Iris pigment epithelial cell (primary cell): ENCODE measurements at places on chromosomes 13 and 19.

DNA sequence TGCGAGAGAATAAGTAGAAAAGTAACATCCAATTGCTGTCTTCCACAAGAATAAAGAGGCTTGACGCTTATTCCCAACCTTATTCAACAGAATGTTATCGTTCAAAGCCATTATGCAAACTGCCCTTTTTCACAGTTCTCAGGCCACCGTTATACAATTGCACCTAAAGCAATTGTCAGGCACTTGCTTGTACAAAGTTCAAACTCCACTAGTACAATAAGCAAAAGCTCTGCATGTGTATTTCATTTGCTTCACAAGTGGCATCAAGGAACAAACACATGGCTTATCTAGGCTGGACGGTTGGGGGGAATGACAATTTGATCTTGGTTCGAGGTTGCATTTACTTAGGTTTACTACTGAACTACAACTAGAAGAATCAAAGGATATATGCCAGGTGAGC, 815.6 kb downstream of the EFNB2 start:
- DNase-seq: no peak

GRCh38 chr19:50712833-50713232, 6.8 kb downstream of the SHANK1 start:
- DNase-seq: no peak

GRCh38 chr13:87124785-87125074, 546.4 kb upstream of the SLITRK5 start:
- DNase-seq: no peak

- peak; percentile 17 for DNase-seq
Measured at GRCh38 chr13:33381906-33382305, 96.4 kb upstream of the STARD13 start.

DNA sequence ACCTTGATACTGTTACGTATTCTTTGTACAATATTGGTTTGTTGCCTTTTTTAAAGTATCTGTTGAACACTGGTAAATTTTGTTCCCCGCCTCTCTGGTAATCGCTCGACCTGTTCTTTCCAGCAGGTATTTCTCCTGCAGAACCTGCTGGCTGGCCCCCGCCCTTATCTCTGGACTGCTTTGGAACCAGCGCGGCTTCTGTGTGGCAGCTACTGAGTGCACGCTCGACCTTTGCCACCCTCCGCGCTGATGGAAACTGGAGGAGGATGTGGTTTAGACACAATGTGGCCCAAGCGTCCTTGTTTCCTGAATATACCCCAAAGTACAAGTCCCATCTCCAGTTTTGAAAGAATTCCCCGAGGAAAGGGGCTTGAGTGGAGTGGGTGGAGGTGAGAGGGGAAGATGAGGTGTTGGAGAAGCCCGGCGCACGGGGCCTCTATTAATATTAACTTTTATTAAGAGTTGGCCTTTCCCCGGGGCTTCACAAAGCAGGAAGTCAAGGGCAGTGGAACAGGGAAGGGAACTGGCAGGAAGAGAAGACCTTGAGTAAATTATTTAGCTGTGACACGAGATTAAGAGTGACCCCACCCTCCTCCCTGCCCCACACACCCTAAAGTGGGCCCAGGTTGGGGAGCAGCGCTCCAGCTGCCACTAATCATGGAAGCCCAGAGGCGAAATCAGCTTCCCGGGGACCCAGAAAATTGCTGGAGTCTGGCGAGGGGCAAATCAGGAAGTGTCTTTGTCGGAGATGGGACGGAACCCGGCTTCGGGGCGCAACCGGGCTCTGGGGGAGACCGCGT, 16.0 kb downstream of the CDX2 start:
- no peak for DNase-seq

GRCh38 chr19:4754248-4754647, 30.6 kb upstream of the DPP9 start:
- DNase-seq: peak; percentile 41

DNA sequence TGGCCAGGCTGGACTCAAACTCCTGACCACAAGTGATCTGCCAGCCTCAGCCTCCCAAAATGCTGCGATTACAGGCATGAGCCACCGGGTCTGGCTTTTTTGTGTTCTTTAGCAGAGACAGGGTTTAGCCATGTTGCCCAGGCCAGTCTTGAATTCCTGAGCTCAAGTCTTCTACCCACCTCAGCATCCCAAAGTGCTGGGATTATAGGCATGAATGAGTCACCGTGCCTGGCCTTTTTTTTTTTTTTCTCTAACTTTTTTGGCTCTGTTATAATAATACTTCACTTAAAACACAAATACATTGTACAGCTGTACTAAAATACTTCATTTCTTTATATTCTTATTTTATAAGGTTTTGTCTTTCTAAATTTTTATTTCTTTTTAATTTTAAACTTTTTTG, 599.5 kb upstream of the PCDH9 start:
- DNase-seq: no peak

GRCh38 chr19:39046037-39046821, 13.9 kb upstream of the FBXO27 start:
- peak; percentile 7 for DNase-seq

- DNase-seq: peak; percentile 77
Measured at GRCh38 chr13:45209229-45209628, 8.4 kb upstream of the KCTD4 start.

GRCh38 chr13:110118106-110118505, 188.9 kb downstream of the COL4A1 start:
- DNase-seq: no peak

DNA sequence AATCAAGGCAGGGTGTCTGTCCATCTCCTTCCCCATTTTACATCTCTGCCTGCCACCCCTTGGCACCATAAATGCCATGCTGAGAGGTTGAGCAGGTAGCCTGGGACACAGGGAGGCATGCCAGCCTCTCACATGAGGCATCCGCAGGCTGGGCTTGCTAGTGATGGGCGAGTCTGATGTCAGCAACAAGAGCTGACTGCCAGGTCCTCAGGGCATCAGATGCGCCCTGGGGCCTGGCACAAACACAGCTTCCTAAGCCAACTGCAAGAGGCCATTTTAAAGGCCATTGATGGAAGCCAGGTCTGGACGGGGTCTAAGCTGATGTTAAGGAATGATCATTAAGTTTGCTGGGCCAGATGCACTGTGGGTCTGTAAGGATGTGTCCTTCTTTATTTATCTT, 34.6 kb downstream of the MYH14 start:
- DNase-seq: no peak

- DNase-seq: no peak
Measured at GRCh38 chr19:5804516-5805461, at the start of gene NRTN. Gene NRTN (plus strand): TSS chr19:5805067. CDS start chr19:5824166, 19,099 bp downstream.
